Right lobe of liver (tissue), 6 donors: ENCODE measurements at places on chromosomes 4 and X.

- no peak for DNase-seq
Measured at GRCh38 chrX:38402118-38402517, 49.7 kb downstream of the OTC start.

GRCh38 chrX:73903941-73904340, 340.9 kb downstream of the CHIC1 start:
- no peak for DNase-seq

DNA sequence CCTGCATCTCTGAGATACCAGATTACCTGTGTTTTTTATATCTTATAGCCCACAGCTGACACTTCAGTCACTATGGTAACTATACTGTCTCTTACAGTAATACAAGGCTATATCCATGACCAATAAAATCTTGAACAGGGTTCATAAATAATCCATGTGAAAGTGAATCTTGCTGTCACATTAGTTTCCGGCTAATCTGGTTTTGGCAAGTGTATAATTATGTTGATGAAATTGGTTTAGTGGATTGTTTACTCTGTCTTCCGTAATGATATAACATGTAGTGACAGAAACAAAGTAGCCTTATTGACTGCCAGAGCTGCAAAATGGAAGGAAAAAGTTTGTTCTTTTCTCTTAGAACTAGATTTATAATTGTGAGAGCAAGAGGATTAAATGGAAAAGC, 686.6 kb upstream of the PABPC4L start:
- no peak for DNase-seq

- no peak for DNase-seq
Measured at GRCh38 chr4:137677863-137678262, 145.6 kb upstream of the PCDH18 start.

- DNase-seq = no peak
Measured at GRCh38 chr4:36115312-36115711, 129.0 kb downstream of the ARAP2 start.
